ENCODE measurements at places on chromosomes 16 and 17. TPM values are rescaled to one million over a fixed set of nuclear protein-coding genes. Genes with fewer than 3 reads are reported as not detected.

The SLC47A1 gene
- not detected for polyA plus RNA-seq

The SDR42E2 gene
- polyA plus RNA-seq, result 0.51 TPM

The SLC38A7 gene
- polyA plus RNA-seq, result 4.2 TPM

The C17orf50 gene
- polyA plus RNA-seq, result 0.34 TPM

The TMEM204 gene
- polyA plus RNA-seq, result 38.3 TPM

- peaks cover 1% of the 10 kb centered on the region for H3K4me1 ChIP-seq
- no peak overlapping the region for H3K27ac ChIP-seq
- peaks cover 1% of the 10 kb centered on the region for H3K27me3 ChIP-seq
- H3K36me3 ChIP-seq, result no peaks in the 10 kb centered on the region
- DNase-seq, result no peak
- no peak overlapping the region for H3K4me3 ChIP-seq
Observed at GRCh38 chr17:75630071-75630917, 2.9 kb upstream of the SMIM5 start.

- no peaks in the 10 kb centered on the region for H3K27me3 ChIP-seq
- peaks cover 3% of the 10 kb centered on the region for H3K36me3 ChIP-seq
- no peak overlapping the region for H3K4me3 ChIP-seq
- DNase-seq, result no peak
Observed at GRCh38 chr17:19316761-19317358, 45.7 kb downstream of the B9D1 start.

DNA sequence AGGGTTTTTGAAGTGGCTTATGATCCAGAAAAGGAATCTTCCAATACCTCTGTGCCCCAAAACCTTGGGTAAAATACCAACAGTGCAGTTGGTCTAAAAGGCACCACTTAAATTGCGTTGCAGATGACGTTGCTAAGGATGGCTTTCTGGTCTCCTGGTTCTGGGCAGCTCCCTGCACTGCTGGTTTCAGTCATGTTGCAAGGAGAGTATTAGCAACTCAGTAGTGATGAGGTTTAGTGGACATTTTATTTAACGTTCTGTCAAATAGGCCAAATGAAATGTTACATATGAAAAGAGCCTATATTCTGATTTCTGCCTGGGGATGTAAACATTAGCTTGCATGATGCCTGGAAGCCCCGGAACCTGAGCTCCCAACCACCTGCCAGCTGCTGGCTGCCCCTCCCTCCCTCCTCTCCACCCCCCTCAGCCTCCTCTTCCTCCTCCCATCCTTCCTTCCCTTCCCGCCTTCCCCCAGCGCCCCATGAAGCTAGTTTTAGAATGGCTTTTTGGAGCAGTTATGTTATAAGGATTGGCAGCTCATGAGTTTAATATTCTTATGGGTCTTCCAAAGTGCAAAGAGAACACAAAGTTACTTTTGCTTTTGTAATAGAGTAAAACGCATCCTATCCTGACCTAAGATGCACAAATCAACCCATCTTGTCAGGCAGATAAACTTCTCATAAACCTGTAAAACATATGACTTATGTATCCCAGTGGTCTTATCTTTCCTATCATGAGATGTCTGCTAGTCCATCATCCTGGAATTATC is 20.7 kb downstream of the CD7 start:
- peaks cover 42% of the 10 kb centered on the region for H3K27me3 ChIP-seq
- peaks cover 79% of the 10 kb centered on the region for H3K4me1 ChIP-seq

- no peaks in the 10 kb centered on the region for H3K36me3 ChIP-seq
- H3K4me1 ChIP-seq, result no peaks in the 10 kb centered on the region
- H3K4me3 ChIP-seq, result no peak overlapping the region
- no peak overlapping the region for H3K27ac ChIP-seq
- H3K27me3 ChIP-seq, result no peaks in the 10 kb centered on the region
- DNase-seq, result no peak
Observed at GRCh38 chr17:47959825-47960655, 2.4 kb upstream of the PRR15L start.

- H3K4me1 ChIP-seq, result peaks cover 32% of the 10 kb centered on the region
- no peaks in the 10 kb centered on the region for H3K27me3 ChIP-seq
- no peak overlapping the region for H3K4me3 ChIP-seq
- no peak for DNase-seq
- H3K27ac ChIP-seq, result no peak overlapping the region
Observed at GRCh38 chr17:2485543-2485942, 26.1 kb downstream of the METTL16 start.

- no peaks in the 10 kb centered on the region for H3K36me3 ChIP-seq
- no peak overlapping the region for H3K27ac ChIP-seq
- H3K4me3 ChIP-seq, result no peak overlapping the region
- no peak for DNase-seq
- H3K27me3 ChIP-seq, result peaks cover 8% of the 10 kb centered on the region
- H3K4me1 ChIP-seq, result peaks cover 10% of the 10 kb centered on the region
Observed at GRCh38 chr17:8338753-8339140, 893 bp upstream of the ODF4 start.

DNA sequence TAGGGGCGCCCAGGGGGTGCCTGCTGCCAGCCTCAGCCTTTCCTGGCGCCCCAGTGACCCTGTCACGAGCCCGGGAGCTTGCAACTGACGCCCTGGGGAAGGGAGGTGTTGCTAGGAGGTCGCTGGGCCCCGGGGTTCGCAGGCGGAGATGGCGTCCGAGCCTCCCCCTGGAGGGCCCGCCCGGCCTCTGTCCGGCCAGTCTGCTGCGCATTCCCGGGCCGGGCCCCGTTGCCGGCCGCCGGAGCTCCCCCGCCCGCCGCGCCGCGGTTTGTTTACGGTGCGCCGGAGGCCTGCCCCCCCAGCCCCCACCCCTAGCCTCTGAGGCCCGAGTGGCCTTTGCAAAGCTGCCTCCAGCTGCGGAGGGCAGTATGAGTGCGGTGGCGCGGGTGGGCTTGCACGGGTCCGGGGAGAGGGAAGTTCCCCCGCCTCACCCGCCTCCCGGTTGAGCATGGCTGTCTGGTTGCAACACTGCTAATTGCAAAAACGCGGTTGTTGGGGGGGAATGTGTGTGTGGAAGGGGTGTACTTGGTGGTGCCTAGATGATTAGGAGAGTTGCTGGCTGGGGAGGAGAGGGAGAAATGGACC is 514 bp downstream of the THRA start:
- no peaks in the 10 kb centered on the region for H3K36me3 ChIP-seq
- DNase-seq, result peak; percentile 43
- peak overlapping the region; percentile 94 for H3K4me3 ChIP-seq
- peaks cover 50% of the 10 kb centered on the region for H3K4me1 ChIP-seq

DNA sequence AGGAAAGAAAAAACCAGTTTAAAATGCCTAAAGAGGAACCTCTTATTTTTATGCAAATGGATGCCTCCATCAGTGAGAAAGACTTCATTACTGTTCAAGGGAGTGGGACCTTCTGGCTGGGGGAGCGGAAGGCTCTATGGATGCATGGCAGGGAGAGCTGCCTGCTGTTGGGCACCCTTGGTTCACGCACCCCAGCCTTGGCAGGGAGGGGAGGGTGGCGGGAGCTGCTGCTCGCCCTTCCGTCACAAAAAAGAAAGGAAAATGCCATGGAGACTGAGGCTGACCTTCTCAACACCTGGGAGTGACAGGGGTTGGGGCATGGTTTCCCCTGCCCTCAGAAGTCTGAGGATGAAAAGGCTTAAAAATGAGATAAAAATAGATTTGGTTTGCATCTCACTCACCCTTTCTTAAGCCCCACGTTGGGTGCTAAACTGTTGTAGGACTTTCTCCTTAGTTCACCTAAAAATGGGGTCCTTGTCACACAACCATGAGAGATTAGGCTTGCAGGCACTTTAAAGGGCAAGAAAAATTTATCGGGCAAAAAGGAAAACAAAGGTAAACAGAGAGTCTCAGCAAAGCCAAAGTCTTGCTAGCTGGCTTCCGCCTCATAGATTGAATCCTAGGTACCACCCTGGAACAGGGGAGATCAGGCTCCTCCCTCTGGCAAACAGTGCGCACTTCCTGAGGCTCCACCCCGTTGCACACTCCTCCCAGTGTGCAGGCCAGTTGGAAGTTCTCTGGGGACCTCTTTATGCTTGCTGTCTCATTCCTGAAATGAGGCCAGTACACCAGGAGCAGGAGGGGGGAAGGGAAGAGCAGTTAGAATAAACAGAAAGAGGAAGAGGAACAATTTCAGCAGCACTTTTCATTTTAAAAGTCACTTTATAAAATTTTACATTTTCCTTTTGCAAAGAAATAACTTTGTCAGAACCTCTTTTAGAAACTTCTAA is 31.6 kb downstream of the PHKB start:
- H3K36me3 ChIP-seq, result peaks cover 39% of the 10 kb centered on the region
- H3K27me3 ChIP-seq, result no peaks in the 10 kb centered on the region
- DNase-seq, result no peak
- H3K4me1 ChIP-seq, result peaks cover 20% of the 10 kb centered on the region
- no peak overlapping the region for H3K27ac ChIP-seq
- peak overlapping the region; percentile 22 for H3K4me3 ChIP-seq

GRCh38 chr17:9199571-9200551 is 178.6 kb downstream of the NTN1 start:
- H3K27ac ChIP-seq, result no peak overlapping the region

DNA sequence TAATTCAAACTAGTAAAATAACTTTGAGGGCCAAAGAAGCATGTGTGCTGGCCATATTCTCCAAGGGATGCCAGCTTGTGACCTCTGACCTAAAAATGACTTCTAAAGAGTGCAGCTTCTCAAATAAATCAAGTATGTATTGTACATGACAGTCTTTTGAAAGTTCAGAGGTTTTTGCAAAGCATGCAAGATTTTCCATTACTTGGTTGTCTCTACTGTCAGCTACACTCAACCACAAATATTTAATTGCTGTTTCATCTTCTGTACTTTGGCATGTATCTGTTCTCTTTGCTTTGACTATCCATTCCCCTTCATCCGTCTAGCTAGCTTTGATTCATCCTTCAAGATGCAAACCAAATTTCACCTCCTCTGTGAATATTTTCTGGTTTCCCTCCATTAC is 121.9 kb upstream of the HS3ST2 start:
- no peaks in the 10 kb centered on the region for H3K27me3 ChIP-seq
- H3K27ac ChIP-seq, result no peak overlapping the region
- no peak overlapping the region for H3K4me3 ChIP-seq
- H3K36me3 ChIP-seq, result no peaks in the 10 kb centered on the region
- DNase-seq, result no peak

- H3K27ac ChIP-seq, result peak overlapping the region; percentile 100
- H3K36me3 ChIP-seq, result peaks cover 41% of the 10 kb centered on the region
- no peak for DNase-seq
- peaks cover 71% of the 10 kb centered on the region for H3K4me1 ChIP-seq
- peak overlapping the region; percentile 100 for H3K4me3 ChIP-seq
- peaks cover 60% of the 10 kb centered on the region for H3K27me3 ChIP-seq
Observed at GRCh38 chr17:64497565-64498035, 746 bp upstream of the POLG2 start.

DNA sequence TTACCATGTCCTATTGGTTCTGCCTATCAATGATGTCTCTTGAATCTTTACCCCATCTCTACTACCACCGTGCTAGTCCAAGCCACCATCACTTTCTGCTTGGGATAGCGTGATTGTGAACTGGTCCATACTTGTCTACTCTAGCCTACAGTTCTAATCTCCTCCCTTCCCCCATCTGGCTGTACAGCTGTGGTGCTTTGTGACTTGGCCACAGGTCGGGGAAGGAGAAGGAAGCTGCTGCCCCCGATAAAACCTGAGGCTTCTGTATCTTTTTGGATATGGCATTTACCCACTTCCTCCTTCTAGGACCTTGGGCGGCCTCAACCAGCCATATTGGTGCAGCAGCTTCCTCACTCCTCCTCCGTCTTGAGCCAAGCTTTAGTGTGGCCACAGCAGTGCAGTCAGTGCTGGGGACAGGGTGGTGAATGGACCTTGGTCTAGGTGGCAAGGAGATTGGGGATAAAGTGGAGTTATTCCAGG is 314 bp upstream of the ITGA2B start:
- peaks cover 26% of the 10 kb centered on the region for H3K4me1 ChIP-seq
- no peaks in the 10 kb centered on the region for H3K36me3 ChIP-seq
- peaks cover 11% of the 10 kb centered on the region for H3K27me3 ChIP-seq
- DNase-seq, result no peak
- peak overlapping the region; percentile 34 for H3K4me3 ChIP-seq
- H3K27ac ChIP-seq, result no peak overlapping the region

DNA sequence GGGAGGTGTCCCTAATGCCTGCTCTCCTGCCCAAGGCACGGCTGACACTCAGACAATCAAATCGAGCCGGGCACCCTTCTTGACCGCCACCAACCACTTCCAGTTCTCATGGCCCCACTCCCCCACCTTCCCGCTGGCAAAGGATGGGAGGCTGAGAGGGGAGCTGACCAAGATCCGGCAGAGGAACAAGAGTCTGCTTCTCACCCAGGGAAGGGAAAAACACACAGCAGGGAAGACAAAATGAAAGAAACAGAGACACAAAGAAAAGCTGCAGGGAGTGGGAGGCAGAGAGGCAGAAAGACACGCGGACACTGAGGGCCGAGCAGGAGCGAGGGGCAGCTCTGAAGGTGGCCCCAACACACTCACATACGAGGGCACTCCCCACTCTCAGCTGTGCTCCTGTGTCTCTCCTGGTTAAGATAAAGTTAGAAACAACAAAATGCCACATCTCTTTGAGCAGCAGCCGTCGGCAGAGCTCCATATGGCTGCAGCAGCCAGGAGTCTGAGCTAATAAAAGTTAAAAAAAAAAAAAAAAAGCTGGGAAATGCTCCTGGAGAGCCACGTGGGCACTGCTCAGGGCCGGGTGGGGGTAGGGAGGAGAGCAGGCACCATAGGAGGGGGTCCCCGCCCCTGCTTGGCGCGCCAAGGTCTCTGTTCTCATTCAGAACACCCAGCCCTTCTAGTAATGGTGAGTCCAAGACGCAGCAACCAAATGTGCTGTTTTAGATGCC is 7.4 kb downstream of the LRRC75A start:
- H3K27me3 ChIP-seq, result no peaks in the 10 kb centered on the region
- H3K4me3 ChIP-seq, result no peak overlapping the region
- no peak overlapping the region for H3K27ac ChIP-seq

DNA sequence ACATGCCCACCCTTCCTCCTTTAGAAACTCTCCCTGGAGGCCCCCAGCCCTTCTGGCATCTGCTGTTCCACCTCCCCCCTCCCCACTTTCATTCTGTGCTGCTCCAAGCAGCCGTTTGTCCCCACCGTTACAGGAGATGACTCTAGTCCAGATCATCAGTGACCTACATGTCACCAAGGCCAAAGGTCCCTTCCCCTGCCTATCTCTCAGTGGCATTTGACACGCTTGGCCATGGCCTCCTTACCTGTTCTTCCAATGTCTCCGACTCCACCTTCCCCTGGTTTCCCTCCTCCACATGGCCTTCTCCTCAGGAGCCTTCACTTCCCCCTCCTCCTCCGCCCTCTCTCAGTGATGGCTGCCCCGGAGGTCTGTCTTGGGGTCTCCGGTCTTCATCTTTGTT is 9.4 kb downstream of the TMEM92 start:
- no peak overlapping the region for H3K27ac ChIP-seq
- DNase-seq, result no peak
- H3K27me3 ChIP-seq, result peaks cover 11% of the 10 kb centered on the region
- no peaks in the 10 kb centered on the region for H3K4me1 ChIP-seq
- H3K36me3 ChIP-seq, result no peaks in the 10 kb centered on the region
